Coronary artery (tissue), 2 donors: ENCODE measurements at places on chromosomes 7 and 10.
A peak's percentile ranks its signal among the peaks of the same experiment; 100 is the strongest.

GRCh38 chr10:15482156-15482555, 111.1 kb upstream of the FAM171A1 start:
- DNase-seq: no peak

DNA sequence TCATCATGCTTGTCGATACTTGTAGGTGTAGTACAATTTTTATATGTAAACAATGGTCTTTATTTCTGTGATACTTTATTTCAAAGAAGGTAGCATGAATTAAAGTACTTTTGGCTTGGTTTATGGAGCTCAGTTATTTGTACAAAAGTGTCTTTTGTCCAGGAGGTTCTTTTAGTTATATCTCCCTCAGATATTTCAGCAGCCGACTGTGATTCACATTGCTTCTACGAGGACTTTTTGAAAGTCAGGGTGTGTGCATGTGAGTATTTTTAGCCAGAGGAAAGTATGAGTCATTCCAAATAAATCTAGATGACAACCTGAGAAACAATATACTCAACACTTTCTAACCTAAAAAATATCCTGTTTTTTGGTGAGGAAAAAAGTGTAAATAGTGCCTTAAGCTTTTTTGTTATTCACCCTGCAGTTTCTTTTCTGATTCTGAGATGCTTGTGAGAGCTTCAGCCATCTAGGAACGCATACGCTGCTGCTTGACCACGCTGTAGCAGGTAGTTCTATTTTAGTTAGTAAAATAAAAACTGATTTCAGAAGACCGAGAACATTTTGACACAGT, 595 bp upstream of the SUN1 start:
- DNase-seq: no peak

DNA sequence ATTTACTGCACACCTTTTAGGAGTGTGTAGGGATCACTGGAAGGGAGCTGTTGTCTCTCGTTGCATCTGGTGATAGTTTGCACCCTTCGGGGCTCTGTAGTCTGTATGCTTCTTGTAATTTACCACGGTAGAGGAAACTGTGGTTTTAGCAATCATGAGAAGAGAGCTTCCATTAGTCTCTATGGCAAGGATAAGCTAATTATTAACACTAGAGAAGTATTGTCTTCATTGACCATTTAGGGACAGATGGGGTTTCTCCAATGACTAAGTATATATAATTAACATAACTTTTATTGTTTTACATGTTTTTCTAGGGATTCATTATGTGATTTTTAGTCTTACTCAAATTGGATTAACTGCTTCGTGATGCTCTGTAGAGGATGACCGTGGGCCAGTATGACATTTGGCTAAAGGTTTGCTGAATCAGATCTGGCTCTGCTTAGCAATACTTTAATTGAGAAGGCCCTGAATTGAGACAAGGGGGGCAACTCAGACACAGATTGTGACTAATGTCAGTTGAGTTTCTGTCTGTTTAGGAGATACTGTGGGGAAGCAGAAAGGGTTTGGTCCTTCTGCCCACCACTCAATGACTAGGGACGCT, 8.7 kb downstream of the SLC18A2 start:
- no peak for DNase-seq

GRCh38 chr7:71801976-71802375, 610.2 kb downstream of the CALN1 start:
- no peak for DNase-seq

- peak; percentile 46 for DNase-seq
Measured at GRCh38 chr10:48934672-48935501, 4.8 kb downstream of the LRRC18 start.

GRCh38 chr10:132980426-132981172, 38.2 kb upstream of the CFAP46 start:
- DNase-seq: no peak

GRCh38 chr7:5211730-5212482, 21.9 kb downstream of the WIPI2 start:
- no peak for DNase-seq

GRCh38 chr7:13312307-13312706, 624.9 kb downstream of the ARL4A start:
- no peak for DNase-seq

DNA sequence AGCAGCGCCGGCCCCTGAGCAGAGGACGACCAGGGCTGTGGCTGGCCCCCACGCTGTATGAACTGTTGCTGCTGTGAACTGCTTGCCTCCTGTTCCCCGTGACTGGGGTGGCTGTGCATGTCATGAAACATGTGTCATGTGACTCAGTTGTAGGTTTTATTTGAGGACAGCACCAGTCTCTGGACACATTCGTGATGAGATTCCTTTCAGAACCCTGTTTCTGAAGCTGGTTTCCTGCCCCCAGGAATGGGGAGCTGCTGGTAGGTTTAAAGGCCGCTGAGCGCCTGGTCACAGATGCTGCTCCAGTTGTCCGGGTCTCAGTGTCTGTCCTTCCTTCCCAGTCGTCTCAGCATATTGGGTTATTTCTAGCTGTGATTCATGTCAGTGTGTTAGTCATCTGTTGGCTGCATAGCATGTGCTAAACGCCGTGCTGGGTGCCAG, 79.1 kb upstream of the PPIF start:
- no peak for DNase-seq

GRCh38 chr10:94328613-94329012, 34.1 kb downstream of the NOC3L start:
- no peak for DNase-seq

DNA sequence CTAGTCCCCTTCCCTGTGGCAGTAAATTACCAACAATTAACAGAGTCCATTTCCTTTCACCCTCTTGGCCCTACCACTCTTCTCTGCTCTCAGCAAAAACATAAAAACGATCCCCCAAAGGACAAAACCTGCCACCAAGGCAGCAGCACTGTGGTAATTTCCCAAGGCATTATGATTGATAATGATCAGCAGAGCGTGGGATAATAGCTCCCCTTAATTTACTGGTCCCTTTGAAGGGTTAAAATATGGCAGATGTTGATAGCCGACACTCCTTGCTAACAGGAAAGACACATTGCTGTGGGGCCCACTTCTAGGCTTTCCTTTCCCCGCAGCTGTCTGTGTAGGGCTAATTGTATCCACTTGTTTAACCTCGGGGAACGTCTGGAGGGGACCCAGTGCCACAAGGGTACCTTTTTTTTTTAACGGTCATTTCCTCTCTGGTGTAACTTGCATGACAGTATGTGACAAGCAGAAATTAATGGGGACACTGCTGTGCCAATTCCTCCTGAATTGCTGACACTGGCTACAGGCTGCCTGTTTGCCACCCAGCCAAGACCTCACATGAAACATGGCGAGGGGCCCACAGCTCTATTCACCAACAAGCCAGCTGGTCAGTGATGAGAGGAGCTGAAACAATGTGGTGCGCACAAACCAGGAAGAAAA, 81.3 kb downstream of the CDK6 start:
- DNase-seq: no peak

GRCh38 chr10:68756246-68756645, 35.2 kb downstream of the CCAR1 start:
- no peak for DNase-seq

DNA sequence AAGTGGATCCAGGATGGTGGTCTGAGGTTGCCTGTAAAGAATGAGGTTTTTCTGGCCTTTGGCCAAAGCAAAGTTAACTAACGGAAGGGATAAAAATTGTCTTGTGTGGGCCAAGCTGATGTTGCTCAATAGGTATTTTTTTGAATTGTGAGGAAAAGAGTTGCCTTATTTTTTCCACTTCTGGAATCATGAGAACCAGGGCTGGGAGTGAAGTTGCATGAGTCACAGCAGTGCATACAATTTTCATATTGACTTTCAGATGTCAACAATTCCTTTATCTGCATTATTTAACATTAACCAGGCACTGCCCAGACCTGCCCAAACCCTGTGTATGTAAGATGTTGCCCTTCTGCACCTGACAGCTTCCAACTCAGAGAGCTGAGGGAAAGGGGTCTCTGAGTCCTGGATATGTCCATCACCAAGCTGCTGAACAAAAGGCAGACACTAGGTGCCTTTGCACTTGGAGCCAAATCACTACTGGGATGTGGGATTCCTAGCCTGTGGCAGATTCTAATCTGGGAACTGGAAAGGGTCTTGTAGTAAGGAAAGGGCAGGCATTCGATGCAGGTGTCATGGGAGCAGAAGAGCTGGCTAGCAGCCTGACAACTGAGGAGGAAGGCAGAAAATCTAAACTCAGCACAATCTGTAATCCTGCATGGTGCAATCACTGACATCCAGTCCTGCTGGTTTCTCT, 52.3 kb upstream of the SLC35B4 start:
- DNase-seq: no peak

- DNase-seq: peak; percentile 21
Measured at GRCh38 chr10:130339911-130340310, 203.7 kb downstream of the GLRX3 start.

- no peak for DNase-seq
Measured at GRCh38 chr10:124619195-124619594, 125.0 kb downstream of the FAM53B start.

DNA sequence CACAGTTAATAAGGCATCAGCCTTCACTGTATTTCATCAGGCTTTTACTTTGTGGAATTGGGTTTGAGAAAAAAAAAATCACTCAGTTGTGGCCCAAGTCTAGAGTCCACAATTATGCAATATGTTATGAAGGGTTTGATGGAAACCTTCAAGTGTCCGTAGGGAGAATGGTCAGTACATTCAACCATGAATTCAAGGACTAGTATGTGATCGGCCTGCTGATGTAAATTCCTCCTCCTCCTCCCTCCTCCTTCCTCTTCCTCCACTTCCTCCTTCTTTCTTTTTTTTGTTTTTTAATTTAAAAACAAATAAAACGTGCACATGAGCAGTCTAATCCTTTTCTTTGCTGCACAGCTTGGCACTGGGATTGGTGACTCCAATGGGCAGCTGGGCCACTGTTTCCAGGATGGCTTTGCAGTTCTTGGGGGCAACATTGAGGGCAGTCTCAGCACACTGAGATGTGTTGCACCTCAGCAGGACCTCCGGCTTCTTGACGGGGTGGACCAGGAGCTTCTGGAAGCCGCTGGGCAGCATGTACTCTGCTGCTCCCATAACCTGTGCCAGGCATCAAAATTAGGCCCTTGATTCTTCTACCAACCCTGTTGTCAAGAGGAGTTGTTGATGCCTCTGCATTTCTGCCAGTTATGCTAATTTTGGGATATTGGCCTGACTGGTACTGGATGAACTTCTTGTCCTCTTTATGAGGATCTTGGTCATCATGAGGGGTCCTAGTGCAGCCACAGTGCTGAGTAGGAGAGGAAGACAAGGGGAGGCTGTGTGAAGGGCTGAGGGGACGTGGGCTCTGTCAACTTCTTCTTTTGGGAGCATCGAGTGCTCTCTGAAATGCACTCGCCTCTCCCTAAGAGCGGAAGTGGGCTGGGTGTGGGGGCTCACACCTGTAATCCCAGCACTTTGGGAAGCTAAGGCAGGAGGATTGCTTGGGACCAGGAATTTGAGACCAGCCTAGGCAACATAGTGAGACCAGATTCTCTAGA, 9.3 kb upstream of the IL2RA start:
- peak; percentile 47 for DNase-seq

DNA sequence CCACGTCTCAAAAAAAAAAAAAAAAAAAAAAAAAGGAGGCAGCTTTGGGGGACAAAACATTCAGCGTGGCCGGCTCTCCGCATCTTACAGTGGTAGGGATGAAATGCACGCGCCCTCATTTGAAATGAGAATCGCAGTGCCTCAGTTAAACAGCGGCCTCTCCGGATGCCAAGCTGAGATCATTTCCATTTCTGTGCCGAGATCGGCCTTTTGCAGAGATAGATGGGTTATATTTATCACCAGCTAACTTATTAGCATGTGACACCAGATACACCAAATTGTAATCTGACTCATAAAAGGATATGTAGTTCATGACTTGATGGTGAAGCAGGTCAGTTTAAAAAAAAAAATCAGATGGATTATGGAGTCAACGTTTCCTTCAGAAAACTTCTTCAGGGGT, 138.7 kb downstream of the CUX1 start:
- DNase-seq: no peak

DNA sequence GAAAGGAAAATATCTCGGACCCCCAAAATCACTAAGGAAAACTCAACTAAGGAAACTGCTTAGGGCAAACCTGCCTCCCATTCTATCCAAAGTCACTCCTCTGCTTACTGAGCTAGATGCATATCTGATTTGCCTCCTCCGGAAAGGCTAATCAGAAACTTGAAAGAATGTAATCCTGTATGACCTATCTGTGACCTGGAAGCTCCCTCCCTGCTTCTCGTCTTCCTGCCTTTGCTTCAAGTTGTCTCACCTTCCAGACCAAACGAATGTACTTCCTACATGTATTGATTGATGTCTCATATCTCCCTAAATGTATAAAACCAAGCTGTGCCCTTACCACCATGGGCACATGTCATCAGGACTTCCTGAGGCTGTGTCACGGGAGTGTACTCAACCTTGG, 58.1 kb upstream of the SEC61G start:
- DNase-seq: no peak

- DNase-seq: no peak
Measured at GRCh38 chr10:76885816-76886215, 751.8 kb downstream of the KCNMA1 start.

- no peak for DNase-seq
Measured at GRCh38 chr7:66522518-66522917, 106.2 kb upstream of the KCTD7 start.

DNA sequence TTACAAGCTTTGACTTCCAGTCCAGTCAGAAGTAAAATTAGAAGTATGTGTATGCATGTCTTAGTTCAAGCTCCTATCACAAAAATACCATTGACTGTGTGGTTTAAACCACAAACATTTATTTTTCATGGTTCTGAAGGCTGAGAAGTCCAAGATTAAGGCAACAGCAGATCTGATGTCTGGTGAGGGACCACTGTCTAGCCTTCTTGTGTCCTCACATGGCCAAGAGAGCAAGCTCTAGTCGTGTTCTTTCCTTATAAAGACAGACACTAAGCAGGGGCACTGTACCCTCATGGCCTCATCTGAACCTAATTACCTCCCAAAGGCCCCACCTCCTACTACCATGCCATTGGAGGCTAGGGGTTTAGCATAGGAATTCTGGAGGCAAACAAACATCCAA, 41.3 kb upstream of the ARL4A start:
- no peak for DNase-seq

DNA sequence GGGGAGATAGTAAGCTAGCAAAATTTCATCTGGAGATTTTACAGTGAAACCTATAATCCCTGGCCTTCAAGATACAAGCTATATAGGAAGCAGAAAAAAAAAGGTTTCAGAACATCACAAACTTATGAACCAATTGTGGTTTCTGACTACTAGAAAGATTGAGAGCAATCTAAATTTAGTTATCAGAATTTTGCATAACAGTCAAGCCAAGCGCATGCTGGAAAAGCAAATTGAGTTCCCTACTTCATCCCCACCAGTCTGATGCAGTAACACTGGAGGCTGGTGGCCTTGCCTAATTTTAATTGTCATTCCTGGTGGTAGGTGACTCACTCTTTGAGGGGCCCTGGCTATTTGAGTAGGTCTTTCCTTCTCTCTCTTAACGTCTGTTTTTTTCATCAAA, 46.3 kb upstream of the ELMO1 start:
- no peak for DNase-seq

- DNase-seq: no peak
Measured at GRCh38 chr10:88066319-88066718, 202.9 kb downstream of the PTEN start.

GRCh38 chr7:124716894-124717293, 48.7 kb downstream of the GPR37 start:
- DNase-seq: no peak
